ENCODE measurements at places on chromosomes 11 and 22.

GRCh38 chr22:20238536-20238900 lies 29.6 kb downstream of the RTN4R start:
- peak; percentile 38 for DNase-seq

DNA sequence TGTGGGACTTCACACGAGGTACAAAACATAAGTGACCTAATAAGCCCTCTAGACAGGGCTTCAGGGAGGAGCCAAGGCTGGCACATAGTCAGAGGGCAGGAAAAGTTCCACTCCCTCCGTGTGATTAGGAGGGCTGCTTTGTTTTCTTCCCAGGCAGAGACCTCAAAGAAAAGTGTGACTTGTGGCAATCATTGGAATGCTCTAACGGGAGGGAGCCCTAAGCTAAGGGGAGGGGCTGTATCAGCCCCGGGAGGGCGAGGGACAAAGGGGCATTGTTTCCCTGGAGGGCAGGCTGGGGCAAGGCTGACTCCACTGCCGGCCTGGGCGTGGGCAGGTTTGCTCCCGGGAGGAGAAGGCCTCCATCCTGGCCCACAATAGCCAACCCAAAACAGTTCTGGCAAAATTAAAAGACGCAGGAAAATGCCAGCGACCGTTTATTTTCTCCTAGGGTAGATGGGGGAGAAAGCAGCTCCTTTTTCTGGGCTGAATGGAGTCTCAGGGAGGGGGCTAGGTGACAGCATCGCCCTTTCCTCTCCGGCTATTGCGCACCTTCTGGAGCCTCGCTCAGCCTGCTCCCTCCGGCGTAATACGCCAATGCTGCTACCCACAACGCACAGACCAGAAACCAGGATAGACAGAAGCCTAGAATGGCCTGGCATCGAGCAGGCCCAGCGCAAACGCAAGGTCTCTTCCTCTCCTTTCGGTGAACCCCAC lies 60.2 kb downstream of the ENDOD1 start:
- DNase-seq, result no peak

GRCh38 chr22:25078591-25078990 lies 121.1 kb upstream of the CRYBB3 start:
- no peak for DNase-seq

DNA sequence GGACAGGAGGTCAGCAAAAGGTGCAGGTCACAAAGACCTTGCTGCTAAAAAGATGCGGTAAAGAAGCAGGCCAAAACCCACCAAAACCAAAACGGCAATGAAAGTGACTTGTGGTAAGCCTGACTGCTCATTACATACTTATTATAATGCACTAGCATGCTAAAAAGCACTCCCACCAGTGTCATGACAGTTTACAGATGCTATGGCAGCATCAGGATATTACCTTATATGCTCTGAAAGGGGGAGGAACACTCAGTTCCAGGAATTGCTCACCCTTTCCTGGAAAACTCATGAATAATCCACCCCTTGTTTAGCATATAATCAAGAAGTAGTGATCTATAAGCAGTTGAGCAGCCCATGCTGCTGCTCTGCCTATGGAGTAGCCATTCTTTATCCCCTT lies 45.2 kb upstream of the SLC5A12 start:
- DNase-seq, result no peak

- no peak for DNase-seq
Observed at GRCh38 chr11:115751243-115752015, 247.2 kb upstream of the CADM1 start.

- DNase-seq, result no peak
Observed at GRCh38 chr11:129115652-129116586, 76.2 kb downstream of the ARHGAP32 start.

DNA sequence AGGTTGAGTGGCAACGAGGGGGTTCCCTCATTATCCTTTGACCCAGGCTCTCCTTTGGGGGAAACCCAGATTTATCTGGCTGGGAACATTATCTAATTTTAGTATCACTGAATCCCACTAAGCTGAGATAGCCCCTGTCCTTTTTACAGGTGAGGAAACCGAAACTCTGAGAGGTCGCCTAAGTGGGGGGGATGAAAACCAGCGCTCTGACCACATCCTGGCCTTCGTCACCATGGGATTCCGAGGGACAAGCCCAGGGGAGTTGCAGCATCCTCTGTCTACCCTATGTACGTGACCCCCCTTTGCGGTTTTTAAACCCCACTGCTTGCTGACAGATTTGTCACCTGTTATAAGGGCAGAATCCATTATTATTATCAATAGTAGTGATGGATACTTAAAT lies 61.0 kb downstream of the ISX start:
- no peak for DNase-seq

DNA sequence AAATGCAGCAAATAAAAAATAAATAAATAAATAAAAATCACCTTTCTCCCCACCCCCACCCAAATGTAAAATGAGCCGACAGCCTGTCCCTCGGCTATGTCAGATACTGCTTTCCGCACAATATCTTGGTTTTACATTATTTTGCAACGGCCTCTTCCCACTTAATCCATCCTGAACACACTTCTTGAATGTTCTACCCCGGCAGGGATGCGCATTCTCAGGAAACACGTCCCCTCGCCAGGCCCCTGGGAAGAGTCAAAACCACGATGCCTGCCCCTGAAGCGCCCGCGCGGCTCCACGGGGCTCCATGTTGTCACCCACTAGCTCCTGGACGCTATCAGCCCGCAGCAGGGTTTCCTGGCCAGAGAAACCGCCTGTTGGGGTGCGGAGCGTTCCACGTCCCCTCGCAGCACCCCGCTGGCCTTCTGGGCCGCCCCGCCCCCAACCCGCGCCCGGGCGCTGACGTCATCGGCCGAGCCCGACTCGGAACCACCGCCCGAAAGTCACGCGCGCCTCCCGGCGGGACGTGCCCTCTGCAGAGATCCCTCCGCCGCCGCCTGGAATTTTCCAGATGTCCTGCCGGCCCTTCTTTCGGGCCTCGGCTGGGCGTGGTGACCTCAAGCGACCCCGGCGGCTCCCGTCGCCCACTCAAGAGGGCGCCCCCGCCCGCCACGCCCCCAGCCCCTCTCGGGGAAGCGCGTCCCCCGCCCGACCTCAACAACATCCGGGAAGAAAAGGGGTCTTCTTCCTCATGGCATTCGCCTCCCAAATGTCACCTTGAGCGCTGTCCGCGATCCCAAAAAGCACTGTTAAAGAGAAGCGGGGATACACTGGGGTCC lies 585 bp upstream of the NEAT1 start:
- peak; percentile 74 for DNase-seq

- no peak for DNase-seq
Observed at GRCh38 chr11:96388891-96389719, 607 bp downstream of the CCDC82 start.

DNA sequence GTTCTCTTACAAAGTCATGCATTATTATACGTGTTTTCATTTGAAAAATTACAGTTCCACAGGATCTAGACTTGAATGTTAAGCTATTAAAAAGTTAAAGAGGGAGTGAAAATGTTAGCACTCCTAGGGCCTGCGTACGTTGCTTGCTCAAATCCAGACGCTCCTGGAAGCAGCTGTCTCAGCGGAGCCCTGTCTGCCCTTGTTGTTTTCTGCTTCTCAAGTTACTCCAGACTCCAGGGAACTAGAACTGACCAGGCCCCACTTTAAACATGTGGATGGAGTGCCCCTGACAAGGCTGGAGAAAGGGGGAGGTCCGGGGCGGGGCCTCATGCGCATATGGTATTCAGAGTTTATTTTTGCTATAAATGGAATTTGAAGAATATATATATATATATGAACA lies 9.6 kb downstream of the PARVB start:
- no peak for DNase-seq

GRCh38 chr22:19959043-19959586 lies 17.5 kb upstream of the TXNRD2 start:
- no peak for DNase-seq

DNA sequence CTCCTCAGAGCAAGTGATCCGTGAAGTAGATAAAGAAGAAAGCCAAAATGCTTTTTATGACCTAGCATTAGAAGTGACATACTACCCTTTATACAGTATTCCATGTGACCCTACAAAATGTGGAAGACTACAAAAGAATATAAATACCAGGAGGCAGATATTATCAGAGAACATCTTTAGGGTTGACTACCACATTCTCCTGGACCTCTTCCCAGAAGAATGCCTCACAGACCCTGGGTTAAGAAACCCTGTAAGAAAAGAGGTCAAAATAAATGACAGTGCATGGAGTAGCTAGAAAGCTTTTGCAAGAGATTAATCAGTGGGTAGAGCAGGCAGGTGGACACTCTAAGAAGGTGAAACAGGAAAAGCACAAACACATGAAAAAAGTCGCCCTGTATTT lies 69.2 kb downstream of the FANCF start:
- no peak for DNase-seq

- DNase-seq, result peak; percentile 16
Observed at GRCh38 chr11:72482211-72482812, 48.0 kb upstream of the CLPB start.

DNA sequence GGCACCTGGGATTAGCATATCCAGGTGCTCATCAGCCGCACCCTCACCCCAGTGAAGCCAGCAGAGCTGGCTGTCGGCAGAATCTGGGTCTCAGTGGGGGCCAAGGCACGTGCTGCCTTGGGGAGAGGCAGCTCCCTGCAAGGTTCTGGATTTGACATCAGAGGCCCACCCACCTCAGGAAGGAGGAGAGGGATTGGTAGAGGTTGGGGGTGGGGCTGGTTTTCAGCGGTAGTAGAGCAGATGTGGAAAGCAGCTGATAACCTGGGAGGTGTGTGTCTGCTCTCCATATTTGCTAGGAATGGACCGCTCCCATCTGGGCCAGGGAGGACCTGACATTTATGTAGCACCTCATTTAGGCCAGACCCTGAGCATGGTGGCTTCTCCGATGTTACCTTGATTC lies 147.5 kb downstream of the GRIK4 start:
- DNase-seq, result no peak

GRCh38 chr11:130858215-130858614 lies 58.1 kb downstream of the SNX19 start:
- DNase-seq, result no peak

DNA sequence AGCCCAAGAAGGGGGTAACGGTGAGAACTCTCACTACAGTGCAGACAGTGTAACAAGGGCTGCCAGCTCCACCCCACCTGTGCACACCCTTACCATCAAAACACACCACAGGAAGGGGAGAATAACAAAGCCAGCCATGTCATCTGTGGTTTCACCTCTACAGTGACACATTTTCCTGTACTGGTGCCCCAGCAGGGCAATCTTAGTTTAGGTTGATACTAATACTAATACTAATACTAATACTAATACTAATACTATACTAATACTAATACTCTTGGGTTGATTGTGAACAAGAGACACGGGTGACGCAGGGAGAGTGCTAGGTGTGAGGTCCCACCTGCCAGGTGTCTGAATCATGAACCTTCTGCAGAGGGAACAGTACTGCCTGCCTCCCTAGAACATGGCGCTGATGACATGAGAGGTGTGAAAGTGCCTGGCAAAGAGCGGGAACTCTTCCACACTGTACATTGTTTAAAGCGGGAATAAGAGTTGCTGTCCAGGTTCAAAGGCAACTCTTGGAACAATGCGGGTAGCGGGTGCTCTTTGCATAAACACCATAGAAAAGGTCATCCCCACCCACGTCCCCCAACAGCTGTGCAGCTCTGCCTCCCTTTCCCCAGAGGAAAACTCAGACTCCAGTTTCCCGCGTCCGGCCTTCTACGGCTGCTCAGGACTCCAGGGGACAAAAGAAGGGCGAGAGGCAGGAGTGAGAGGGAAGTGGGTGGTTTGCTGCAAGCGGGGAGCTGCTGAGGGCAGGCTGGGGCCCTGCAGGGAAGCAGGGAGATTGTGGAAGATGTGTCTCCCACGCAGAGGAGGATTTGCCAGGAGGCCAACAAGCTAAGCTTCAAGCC lies 25.0 kb upstream of the TMPRSS4 start:
- peak; percentile 52 for DNase-seq

DNA sequence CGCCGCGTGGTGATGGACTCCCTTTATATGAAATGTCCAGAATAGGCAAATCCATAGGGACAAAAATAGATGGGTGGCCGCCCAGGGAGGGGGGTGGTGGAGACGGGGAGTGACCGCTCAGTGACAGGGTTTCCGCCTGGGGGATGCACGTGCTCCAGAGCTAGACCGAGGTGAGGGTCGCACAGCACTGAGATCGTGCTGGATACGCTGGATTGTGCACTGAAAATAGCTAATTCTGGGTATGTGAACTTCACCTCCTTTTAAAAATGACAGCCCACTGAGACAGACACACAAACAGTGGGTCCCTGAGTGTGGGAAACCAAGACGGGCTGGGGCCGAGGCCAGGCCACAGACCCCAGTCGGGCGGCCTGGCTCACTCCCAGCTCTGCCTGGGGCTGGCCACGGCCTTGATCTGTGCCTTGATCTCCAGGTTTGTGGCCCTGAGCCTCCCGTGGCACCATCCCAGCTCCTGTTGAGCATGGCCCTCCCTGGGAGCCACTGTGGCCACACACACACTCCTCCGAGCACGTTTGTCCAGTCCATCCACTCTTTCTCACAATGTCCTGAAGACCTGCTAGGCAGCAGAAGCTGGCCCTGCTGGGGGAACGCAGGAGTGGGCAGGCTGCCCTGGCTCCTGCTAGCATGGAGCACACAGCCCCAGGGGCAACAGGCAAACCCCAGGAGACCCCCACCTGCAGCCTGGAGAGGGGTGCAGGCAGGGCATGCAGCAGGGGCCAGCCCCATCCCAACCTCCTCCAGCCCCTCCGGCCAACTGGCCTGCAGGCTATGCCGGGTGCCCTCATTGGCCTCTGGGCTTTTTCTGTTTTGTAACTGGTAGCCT lies 41.0 kb upstream of the TH start:
- peak; percentile 6 for DNase-seq
